ENCODE measurements at places on chromosomes 4 and X.

DNA sequence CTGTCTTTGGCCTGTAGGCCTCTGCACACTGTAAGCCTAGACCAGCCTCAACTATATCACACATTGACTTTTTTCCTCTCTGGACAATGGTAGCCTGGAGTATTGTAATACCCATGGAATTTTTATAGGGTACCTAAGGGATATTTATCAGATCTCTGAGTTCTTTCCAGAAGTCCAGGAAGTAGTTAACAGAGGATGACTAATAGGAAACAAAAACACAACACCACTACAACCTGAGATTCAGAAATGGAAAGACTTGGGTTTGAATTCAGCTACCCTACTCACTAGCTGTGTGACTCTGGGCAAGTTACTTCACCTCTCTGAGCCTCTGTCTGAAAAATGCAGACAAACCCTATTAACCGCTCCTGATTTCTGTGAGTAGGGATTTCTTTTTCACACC lies 7.7 kb upstream of the STX18 start:
- no peak for DNase-seq

DNA sequence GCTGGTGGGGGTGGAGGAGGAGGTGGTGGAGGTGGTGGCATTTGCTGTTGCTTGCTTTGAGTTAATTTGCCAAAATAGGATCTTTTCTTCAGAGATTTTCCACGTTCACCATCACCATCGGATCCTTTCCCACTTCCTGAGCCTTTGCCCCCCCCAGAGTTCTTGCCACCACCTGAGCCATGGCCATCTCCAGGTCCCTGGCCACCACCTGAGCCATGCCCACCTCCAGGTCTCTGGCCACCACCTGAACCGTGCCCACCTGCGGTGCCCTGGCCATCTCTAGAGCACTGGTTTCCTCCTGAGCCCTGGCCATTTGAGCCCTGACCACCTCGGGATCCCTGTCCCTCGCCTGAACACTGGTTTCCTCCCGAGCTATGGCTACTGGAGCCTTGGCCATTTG lies 1.9 kb downstream of the IRS4 start:
- no peak for DNase-seq

GRCh38 chr4:54281054-54281766 lies 52.1 kb downstream of the PDGFRA start:
- DNase-seq = no peak

GRCh38 chrX:125654501-125654900 lies 334.8 kb downstream of the TEX13C start:
- DNase-seq = no peak

DNA sequence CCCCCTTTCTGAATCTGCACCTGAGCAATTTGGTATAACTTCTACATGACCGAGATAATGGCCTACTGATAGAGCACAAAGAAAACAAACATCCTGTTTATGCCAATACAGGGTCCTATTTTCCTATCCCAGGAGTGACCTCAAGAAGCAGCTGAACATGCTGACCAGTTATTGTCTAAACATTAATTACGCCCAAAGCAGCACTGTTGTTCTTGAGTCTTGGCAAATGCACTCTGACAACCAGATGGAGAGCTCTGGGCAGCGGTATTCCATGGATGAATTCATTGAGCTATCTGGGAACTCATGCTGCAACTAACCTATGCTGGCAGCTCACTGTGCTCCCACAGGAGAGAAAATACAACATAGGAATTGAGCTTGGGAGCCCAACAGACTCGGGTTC lies 52.6 kb downstream of the PCYT1B start:
- no peak for DNase-seq

- no peak for DNase-seq
These were observed 418.1 kb downstream of the BCOR start for GRCh38 chrX:39679497-39680157.

DNA sequence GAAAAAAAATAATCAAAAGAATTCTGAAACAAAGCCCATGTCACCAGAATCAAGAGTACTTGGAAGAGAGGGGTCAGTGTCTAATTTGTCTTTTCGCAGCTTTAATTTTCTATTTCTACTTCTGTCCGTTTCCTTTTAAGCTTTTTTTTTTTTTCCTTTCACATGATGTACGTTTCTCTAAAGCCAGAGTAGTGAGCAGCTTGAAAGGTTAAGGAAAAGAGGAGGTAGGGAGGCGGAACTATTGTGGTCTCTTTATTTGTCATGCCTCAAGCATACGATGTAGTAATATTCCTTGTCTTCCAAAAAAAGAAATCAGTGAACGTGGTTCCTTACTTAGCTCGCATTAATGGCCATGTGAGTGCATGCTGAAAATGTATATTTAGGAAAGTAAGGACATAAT lies 311.5 kb downstream of the TENM3 start:
- DNase-seq = no peak

GRCh38 chr4:6688879-6689505 lies 4.7 kb upstream of the S100P start:
- DNase-seq = no peak

DNA sequence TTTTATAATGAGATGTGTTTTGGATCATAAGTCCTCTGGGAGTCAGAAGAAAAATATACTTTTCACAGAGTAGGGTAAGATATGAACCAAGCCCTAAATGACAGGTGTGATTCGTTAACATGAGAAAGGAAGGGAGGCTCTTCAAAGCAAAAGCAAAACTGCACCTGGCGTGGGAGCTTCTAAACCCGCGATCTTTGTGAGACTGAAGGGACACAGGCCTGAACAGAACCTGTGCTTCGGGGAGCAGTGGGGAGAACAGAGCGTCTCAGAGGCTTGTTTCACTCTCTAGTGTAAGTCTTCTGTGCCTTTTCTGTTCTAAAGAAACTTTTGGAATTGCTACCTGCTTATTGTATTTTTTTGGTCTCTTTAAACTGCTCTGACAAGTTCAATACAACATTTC lies 30.2 kb upstream of the CYP4V2 start:
- no peak for DNase-seq

DNA sequence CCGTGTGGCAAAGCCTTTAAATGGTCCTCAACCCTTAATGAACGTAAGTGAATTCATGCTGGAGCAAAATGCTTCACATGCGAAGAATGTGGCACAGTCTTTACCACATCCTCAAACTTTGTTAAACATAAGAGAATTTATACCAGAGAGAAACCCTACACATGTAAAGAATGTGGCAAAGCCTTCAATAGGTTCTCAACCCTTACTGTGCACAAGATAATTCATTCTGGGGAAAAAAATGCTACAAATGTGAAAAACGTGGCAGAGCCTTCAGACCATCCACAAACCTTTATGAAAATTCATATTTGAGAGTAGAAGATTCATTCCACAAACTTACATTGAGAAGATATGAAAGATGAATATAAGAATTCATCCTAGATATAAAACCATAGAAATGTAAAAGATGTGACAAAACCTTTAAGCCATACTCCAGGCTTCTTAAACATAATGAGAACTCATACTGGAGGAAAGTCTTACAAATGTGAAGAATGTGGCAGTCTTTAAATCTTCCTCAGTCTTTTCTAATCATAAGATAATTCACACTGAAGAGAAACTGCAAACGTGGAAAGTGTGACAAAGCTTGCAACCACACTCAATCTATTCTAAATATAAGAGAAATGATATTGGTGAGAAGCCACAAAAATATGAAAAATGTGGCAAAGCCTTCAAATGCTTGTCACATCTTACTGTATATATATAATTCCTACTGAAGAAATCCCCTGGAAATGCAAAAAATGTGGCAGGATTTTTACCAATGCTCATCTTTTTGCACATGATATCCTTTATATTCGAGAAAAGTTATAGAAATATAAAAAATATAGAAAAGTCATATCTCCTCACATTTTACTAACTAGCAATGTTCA lies 36.9 kb downstream of the ZNF141 start:
- no peak for DNase-seq

DNA sequence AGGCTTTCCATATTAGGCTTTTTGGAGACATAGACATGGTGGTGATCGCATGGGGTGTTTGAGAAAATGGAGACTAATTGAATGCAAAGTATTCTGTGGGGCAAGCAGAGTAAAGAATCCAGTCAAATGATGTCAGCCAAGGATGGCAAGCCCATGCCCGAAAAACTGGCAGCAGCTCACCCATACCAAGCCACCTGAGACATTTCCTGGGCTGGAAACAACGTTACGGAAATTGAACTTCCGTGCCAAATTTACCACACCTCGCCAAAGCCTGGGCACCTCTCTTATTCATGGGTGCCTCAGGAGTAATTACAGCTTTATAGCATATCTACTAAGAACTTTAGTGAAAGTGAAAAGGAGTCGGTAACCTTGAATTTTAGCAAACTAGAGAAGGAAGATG lies 166.4 kb downstream of the CBR4 start:
- no peak for DNase-seq

- no peak for DNase-seq
These were observed 81.0 kb upstream of the KLF3 start for GRCh38 chr4:38582889-38583470.

- DNase-seq = no peak
These were observed 165.9 kb upstream of the CENPE start for GRCh38 chr4:103364083-103364482.

DNA sequence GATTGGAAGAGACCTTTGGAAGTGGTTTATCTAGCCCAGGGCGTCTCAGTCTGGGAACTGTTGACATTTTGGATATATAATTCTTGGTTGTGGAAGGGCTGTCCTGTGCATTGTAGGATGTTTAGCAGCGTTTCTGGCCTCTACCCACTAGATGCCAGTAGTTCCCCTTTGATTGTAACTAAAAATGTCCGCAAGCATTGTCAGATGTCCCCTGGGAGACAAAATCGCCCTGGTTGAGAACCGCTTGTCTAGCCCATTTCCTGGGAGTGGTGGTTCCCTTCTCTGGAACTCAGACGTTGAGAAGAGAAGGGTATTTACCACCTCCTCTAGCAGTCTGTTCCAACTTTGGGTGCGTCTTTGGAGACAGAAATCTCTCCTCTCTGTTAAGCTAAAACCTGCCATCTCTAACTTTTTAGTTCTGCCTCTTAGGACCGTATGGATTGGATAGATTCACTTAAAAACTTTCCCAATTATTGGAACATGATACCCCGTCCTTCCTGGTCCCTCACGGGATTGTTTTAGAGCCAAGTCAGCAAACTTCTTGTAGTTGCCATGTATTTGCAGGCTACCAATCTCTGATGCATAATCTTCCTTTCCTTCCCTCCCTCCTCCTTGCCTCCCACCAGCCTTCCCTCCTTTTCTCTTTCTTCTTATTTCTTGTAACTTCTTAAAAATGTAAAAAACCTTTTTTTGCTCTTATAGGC lies 13.9 kb downstream of the TMEM165 start:
- no peak for DNase-seq

DNA sequence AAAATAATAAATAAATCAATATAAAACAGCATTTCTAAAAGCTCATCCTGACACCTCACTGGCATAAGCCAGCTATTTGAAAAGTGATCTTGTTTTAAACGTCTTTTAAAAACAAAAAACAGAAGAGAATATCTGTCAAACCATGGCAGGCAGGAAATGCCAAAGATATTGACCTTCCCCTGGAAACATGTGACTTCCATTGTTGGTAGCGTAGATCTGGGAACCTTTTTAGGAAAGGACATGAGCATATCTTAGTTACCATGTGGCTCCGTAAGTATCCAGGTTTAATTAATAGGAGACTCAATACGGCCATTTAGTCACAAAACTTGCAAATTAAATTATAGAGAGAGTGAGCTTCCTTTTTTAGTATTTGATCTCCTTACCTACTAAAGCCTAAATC lies 83.0 kb upstream of the KLHL4 start:
- no peak for DNase-seq

DNA sequence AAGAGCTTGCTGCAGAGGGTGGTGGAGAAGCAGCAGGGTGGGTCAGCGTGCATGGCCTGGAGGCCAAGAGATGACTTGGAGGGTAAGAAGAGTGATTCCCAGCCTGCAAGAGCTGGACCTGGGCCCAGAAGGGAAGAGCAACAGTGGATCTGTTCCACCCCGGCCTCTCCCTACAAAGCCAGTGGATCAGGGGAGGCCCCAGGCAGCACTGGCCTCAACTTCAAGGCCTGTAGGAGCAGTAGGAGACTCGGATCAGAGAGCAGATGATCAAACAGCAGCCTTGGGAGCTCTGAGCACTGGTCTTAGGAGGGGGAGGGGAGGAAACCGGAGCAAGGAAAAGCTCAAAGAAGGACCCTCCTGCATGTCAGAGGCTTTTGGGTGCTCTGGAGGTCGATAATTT lies 7.6 kb downstream of the L1CAM start:
- no peak for DNase-seq

- no peak for DNase-seq
These were observed 80.7 kb downstream of the FHIP1A start for GRCh38 chr4:151489462-151490203.

DNA sequence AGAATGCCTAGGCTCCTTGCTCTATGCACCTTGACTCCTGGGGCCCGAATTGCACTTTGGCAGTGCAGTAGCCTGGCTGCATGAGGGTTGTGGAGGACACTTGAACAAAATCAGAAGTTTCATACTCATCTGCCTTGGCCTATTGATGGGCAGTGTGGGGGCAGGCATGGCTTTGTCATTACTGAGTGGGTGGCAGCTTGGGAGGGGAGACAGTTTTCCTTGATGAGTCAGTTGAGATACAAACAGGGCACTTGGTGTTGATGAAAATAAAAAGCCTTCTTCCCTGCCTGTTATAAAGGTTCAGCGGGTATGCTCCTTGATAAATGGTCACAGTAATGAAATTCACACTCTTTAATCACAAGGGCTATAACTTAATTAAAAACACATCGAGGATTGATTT lies 126.8 kb upstream of the MAMLD1 start:
- DNase-seq = no peak

- DNase-seq = no peak
These were observed 24.9 kb upstream of the C1QTNF7 start for GRCh38 chr4:15402974-15403373.

DNA sequence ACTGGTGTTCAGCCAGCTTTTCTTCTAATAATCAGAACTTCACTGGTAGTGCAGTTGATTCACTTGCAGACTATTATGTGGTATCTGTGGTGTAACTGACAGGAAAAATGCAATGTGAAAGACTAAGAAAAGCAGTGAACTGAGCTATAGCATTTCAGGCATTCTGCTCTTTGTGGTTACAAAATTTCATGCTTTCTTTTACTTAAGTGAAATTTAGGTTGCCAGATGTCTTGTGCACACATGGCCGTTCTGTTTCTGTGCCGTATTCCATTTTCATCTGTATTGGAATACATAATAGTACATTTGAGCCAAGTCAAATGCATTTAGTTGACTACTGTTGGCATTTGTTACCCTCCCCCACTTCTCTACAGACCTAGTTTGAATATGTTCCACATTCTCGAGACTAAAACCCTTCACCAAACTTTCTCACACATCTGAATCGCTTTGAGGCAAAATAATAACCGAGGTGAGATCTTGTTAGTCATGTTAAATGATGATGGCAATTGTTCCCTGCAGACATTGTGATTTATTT lies 8.2 kb downstream of the RTL3 start:
- no peak for DNase-seq

GRCh38 chr4:112860830-112861690 lies 188.4 kb upstream of the ANK2 start:
- no peak for DNase-seq

DNA sequence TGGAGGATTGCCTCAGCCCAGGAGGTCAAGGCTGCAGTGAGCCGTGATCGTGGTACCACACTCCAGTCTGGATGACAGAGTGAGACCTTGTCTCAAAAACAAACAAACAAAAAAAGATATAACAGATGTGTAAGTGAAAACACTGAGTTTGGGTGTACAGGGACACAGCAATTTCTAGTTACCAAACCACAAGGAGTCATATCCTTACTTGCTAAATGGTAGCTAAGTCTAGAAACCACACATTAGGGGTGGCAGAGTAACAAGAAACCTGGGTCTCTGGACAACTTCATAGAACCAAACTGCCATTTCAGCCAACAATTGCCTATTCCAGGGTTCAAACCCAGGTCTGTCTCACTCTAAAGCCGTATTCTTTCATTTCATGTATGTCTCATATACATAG lies 20.8 kb downstream of the PPEF2 start:
- DNase-seq = no peak

Measured in cerebellar nuclear complex (tissue), 1 donor.